Hematopoietic multipotent progenitor cell treated with erythropoietin and hydrocortisone succinate and interleukin-3 and kit ligand, for 17 days (in vitro differentiated cells): ENCODE measurements at places on chromosomes 7 and 10.

DNA sequence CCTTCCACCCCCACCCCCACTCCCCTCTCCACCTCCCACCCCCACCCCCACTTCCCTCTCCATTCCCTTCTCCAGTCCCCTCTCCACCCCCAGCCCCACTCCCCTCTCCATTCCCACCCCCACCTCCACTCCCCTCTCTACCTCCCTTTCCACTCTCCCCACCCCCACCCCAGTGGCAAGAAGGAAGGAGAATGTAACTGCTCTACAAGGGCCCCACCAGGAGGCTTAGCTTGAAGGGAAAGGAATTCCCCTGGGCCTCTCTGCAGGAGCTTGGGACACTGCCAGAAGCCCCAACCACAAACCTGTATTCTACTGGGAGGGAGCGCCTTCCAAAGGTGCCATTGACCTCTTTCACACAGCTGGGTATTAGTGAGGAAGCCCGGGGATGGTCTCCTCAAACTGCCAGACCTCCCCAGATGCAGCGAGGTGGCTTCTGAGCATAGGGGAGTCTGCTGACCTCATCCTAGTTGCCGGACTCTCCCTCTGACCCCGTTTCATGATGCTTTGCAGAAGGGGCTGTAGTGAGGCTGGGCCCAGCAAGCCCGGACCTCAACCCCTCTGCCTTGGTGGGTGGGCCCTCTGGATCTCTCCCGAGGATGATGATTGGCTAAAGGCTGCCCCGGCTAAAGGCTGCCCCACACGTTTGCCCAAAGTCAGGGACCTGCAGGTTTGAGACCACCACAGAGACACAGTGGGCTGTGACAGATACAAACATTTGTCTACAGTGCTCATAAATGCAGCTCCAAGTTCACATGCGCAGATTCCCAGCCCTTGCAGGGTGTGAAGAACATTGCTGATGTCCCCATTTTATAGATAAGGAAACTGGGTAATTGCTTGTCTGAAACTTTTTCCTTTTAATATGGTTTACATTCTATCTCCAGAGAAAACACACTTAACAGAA, 2.9 kb downstream of the DEPP1 start:
- no peak for DNase-seq

DNA sequence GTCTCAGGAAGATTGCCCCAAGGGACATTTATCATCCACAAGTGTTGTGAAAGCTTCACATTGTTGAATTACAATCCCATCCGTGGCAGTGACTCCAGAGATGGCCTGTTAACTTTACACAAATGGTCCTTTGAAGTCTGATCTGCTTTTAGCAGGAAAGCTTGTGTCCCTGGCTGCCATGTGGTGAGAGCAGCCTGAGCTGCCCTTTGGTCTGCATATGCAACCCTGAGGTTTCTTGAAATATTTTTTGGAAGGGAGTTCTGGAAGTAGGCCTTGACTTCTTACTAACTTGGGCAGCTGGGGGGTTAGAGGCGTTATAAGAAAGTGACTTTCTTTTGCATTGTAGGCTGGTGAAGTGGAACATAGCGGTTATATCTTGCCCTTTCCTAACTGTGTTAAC, 41.3 kb upstream of the FAM180A start:
- DNase-seq, result no peak

DNA sequence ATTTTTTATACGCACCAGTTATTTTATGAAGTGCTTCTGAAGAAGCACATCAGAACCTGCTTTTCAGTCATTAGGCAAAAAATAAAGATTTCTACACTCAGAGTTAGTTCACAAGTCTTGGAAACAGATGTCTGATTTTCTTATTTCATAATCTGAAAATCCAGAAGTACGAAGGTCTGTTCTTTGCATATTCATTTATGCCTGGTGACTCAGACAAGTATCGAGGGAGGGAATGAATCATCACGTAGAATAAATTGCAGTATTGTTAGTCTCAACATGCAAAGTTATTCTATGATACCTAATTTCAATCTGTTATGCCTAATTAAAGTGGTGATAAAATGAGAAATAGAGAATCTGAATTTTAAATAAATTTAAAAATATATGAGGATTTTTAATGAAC, 113.6 kb upstream of the SEM1 start:
- DNase-seq, result no peak

DNA sequence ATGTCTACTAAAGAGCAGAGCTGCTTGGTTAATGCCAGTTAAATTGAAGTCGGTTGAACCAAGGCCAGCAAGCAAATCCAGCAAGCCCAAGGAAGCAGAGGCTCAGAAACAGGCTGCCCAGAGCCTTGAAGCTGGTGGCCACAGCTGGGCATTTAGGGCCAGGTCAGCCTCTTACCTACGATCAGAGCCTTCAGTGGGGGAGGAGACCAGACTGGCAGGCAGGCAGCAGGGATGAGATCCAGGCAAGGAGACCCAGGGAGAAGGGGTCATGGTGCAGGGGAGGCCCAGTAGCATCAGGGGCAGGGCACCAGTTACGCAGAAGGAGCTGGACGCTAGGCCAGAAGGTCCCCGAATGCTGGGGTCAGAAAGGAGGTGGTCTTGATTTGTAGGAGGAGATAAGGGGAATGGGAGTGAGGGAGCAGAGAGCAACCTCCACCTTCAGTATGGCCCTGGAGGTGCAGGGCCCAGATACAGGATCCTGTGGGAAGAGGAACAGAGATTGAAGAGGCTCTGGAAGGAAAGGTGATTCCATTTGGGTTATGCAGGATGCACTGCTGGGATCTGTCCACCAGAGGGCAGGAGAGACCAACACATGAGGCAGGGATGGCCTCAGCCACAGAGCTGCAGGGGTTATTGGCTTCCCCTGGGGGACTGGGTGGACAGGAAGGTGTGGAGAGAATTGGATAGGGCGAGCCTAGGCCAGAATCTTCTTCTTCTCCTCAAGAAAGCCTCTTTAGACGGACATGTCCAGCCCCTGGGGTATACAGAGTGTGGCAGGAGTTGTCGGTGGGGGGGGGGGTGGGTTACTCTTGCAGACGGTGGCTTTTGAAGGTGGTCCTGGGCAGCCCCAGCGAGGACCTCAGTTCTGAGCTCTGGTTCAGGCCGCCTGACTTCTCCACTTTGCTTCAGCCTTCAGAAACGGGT, 132.6 kb upstream of the PODXL start:
- peak; percentile 52 for DNase-seq

GRCh38 chr7:66964411-66964810, 31.0 kb downstream of the SBDS start:
- no peak for DNase-seq

DNA sequence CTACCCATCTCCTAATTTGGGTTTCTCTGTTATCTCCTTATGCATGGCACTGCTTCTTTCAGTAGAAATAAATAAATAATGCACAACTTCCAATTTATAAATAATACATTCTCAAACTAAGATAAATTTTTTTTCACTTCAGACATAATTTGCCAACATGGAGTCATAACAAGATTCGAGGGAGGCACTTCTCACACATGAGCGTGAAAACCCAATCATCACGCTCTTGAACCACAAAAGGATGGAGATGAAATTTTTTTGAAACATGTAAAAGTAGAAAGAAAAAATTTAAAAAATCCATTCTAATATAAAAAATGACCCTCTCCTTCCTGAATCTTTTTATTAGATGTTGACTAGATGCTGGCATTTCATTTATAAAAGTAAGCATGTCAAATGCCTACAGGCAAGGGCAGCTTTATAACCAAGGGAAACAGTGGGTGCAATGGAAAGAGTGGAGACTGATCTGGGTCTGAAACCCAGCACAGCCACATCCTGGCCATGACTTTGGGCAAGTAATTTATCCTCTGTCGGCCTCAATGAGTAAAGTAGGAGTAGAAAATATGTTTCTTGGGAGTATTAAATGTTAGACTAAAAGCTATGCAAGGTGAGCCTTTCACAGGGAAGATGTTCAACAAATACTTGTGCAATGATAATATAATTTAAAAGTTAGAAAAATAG, 185.0 kb downstream of the STK31 start:
- DNase-seq, result no peak
